ENCODE measurements at places on chromosomes 1 and 21. TPM values are rescaled to one million over a fixed set of nuclear protein-coding genes. Genes with fewer than 3 reads are reported as not detected.
A peak's percentile ranks its signal among the peaks of the same experiment; 100 is the strongest.

The MATN1 gene
- total RNA-seq: 0.20 TPM

The ATF3 gene
- 1.2 TPM for total RNA-seq

DNA sequence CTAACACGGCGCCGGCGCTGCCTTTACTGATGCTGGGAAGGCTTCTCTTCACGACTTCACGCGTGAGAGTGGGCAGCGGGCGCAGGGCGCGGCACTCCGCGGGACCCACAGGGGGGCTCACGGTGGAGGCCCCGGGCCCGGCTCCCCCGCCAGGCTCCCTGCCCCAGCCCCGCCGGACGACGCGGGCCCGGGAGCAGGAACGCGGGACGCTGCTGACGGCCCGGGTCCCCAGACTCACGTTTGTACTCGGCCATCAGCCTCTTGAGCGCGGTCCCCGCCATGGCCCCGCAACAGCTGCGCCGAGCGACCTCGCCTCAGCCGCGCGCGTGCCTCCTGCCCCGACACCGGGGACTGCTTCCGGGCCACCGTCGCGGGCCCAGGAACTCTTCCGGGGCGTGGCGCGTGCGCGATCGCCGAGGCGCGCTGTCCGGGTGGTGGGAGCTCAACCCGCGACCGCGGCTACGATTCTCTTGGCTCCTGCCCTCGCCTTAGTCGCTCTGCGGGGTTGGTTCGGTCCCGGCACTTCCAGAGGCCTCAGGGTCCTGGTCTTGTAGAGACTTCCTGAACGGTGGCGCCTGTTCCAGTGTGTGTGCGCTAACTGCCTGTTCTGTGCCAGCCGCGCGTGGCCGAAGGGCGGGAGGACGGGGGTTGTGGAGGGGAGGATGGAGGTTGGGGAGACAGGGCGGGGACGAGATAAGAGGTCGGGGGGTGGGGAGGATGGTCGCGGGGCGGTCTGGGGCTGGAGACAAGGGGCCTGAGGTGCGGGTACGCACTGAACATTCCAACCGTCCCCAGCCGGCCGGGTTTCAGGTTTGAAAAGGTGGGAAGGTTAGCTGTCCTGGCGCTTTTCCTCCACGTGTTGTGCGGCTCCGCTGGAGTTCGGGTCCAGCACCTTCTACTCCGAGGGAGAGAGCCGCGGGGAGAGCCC lies at the start of gene UBE2G2:
Gene UBE2G2, minus strand, starts transcription at position 353 of the 928 bp plus-strand sequence. Its CDS starts 72 bp downstream, at position 281.
- DNase-seq: peak; percentile 72

DNA sequence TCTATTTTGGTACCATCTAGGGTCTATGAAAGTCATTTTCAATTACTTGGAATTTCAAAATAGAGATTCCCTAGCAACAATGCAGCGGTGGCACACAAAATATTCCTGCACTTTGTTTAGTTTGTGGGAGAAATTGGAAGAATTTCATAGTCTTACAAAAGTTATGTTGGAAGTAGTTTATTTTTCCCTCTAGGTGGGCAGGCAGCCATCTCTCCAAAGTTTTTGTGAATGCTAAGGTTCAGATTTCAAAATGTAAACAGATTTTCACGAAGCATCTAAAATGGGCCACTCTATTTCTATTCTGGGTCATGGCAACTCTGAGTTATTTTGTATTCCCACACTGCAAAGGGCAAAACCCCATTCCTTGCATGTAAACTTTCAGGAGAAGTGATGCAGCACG lies 8.0 kb downstream of the SMCP start:
- no peak for DNase-seq

- DNase-seq: no peak
Measured at GRCh38 chr1:234127026-234127671, 222.7 kb downstream of the SLC35F3 start.

GRCh38 chr21:18801468-18801867 lies 397.9 kb upstream of the TMPRSS15 start:
- DNase-seq: peak; percentile 6

DNA sequence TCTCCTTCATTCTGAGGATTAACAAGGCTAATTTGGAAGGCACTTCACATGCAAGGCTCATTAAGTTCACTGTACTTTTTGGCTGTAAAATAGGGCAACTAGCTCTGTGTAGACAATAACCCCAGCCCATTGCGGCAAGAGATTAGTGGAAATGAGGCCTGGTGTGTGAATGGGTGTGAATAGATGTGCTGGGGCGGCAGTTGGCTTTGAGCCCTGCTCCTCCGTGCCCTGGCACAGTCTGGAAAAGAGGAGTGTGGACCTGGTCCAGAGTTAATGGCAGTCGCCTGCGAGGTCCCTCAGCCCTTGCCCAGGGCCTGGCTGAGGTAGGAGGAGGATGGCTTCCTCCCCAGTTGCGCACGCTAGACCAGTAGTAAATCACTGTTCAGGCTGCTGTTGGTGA lies 4.8 kb downstream of the KISS1 start:
- DNase-seq: no peak

GRCh38 chr1:116927049-116927798 lies 17.5 kb downstream of the PTGFRN start:
- no peak for DNase-seq

DNA sequence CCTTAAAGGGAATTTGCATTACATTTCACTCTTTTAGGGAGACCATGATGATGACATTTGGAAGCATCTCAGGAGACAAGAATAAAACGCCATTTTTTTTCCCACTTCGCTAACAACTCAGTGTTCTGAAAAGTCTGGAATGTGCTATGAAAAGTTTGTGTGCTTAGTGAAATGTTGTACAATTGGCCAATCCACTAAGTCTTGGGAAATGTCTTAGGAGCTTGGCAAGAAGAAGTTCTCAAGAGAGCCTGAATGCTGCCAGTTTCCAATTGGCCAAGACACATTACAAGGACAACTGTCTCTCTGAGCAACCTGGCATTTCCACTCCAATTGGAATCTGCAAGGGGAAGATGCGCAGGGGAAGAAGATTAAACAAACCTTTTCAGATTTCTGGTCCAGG lies 401.8 kb downstream of the RWDD3 start:
- DNase-seq: no peak

DNA sequence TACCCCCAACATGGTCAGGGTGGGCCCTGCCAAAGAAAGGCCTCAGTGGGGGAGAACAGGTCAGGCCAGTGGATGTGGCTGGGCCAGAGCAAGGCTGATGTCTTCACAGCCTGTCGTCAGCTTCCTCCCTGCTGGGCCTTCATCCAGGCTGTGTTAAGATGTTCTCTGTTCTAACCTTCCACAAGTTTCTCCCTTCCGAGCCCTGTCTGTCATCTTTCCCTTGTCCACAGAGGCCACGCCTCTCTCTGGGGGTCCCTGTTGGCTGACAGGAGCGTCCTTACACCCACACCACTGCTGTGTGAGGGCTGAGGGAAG lies 36.2 kb downstream of the SIM2 start:
- no peak for DNase-seq

DNA sequence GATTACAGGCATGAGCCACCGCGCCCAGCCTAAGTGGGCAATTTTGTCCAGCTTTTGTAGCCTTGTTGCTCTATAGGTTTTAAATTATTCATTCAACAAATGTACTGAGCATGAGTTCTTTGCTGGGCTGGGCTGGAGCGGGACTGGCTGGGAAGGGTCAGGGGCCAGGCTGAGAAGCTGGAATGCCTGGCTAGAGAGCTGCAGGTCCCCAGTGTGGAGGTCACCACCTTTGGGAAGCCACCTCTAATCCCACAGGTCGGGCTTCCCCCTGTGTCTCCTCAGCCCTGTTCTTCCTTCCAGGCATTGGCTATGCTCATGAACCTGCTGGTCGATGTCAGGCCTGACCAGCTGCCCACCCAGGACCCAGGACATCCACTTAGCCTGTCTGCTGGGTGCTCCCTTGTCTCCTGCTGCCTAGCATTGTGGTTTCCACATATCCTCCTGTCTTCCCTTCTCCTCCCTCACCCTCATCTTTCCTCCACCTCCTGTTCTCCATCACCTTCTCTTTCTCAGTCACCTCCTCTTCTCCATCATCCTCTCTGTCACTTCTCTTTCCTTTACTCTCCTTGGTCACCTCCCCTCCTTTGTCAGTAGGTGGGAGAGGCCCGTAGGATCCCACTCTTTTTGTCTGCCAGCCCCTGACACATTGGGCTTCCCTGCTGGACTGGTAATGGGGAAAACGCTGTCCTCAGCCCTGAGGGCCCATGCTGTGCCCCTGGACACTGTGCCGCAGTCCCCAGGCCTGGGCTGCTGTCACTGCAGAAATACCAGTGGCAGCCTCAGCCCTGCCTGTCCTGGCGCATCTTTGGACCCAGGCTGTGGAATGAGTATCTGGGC lies 23.8 kb downstream of the SERINC2 start:
- DNase-seq: no peak

Data from RPMI7951 (cell line).